ENCODE measurements at places on chromosomes 5 and 9.

- no peak for DNase-seq
Observed at GRCh38 chr5:162274679-162275078, 207.1 kb downstream of the GABRG2 start.

- DNase-seq: no peak
Observed at GRCh38 chr5:35061211-35061770, 13.5 kb upstream of the AGXT2 start.

DNA sequence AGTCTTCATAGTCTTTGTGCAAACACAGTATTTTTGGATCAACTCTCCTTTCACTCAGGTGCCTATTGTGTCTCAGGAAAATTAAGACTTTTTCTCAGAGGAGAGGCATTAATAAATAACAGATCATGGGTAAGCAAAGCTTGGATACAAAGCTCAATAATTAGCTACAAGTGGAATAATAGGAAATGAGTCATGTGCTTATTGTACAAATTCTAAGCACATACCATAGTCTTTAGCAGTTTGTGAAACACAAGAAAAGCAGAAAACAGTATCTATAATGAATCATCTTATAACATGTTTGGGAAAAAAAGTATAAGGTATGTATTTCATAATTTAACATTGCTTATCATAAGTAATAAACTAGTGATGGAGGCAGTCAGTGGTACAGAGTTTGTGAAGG is 477.0 kb downstream of the CDH10 start:
- DNase-seq: no peak

DNA sequence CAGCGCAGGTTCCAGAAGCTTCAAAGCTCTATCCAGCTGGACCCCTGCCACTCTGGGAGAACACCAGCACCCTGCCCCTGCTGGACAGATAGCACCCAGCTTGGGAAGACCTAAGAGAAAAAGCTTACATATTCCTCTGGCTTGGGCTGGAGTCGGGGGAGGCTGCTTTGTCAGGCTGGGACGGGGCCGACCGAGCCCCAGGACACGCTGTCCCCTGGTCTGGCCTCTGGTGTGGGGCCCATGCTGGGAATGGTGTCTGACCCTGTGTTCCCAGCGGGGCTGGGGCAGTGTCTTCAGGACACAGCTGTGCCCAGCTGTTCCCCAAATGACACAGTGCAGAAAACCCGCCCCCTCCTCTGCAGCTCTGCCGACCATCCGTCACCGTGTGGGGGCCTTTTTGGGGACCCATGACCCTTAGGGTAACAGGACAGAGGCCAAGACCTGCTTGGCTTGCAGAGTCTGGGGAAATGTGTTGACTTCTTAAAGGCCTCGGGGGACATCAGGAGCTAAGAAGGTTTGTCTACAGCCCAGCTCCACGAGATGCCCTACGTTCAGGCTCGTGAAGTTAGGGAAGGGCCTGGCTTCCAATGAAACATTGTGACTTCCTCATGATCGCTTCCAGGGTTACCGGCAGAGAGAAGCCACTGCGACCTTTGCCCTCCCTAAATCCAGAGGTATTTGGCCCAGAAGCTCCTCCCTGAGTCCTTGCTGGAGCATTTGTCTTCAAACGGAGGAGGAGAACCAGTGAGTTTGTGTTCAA is 20.4 kb upstream of the SLC2A6 start:
- DNase-seq: no peak

- DNase-seq: no peak
Observed at GRCh38 chr5:66615894-66616293, 19.7 kb downstream of the MAST4 start.

All from stimulated activated CD8-positive, alpha-beta memory T cell treated with anti-CD3 and anti-CD28 coated beads, Interleukin-15, amount 100 ng/mL, for 4 hours (primary cell).